Stimulated activated naive CD8-positive, alpha-beta T cell treated with anti-CD3 and anti-CD28 coated beads, Interleukin-15, amount 100 ng/mL, for 72 hours (primary cell): ENCODE measurements at places on chromosomes 13 and 19.

GRCh38 chr19:39142630-39143029 is 17.0 kb downstream of the PAK4 start:
- DNase-seq = no peak

DNA sequence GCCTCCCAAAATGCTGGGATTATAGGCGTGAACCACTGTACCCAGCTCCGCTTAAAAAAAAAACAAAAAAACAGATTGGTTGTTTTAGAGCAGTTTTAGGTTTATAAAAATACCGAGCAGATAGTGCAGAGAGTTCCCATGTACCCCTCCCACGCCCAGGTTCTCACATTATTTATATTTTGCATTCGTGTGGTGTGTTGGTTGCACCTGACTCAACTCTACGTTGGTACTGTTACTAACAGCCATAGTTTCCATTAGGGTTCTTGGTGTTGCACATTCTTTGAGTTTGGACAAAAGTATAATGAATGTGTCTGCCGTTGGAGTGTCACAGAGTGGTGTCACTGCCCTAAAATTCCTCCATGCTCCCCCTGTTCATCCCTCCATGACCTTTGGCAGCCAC is 29.1 kb downstream of the MYO9B start:
- DNase-seq = no peak

DNA sequence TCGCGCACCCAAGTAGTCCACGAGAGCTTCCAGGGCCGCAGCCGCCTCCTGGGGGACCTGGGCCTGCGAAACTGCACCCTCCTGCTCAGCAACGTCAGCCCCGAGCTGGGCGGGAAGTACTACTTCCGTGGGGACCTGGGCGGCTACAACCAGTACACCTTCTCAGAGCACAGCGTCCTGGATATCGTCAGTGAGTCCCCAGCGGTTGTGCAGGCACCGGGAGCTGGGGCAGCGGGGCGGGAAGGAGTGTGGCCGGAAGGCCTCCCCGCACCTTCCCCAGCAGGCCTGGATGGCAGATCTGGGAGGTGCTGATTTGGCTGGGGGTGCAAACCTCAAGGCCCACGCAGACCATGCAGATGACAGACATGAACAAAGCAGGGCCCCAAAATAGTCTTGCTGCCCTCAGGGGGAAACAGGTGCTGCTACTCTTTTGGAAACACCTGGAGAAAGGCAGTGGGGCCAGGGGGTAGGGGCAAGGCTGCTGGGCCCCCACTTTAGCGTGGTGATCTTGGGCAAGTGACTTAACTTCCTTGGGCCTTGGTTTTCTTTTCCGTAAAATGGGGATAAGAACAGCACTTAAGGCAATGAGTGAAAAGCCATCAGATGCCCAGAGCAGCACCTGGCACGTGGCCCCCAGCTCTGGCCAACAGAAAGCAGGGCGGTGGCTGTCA is 4.0 kb downstream of the MAG start:
- peak; percentile 37 for DNase-seq

- DNase-seq = no peak
These were observed 24.7 kb downstream of the RASA3 start for GRCh38 chr13:114107686-114108081.

GRCh38 chr19:9757544-9758501 is 10.7 kb downstream of the ZNF846 start:
- DNase-seq = no peak

GRCh38 chr19:4911314-4911713 is 2.0 kb downstream of the UHRF1 start:
- no peak for DNase-seq

DNA sequence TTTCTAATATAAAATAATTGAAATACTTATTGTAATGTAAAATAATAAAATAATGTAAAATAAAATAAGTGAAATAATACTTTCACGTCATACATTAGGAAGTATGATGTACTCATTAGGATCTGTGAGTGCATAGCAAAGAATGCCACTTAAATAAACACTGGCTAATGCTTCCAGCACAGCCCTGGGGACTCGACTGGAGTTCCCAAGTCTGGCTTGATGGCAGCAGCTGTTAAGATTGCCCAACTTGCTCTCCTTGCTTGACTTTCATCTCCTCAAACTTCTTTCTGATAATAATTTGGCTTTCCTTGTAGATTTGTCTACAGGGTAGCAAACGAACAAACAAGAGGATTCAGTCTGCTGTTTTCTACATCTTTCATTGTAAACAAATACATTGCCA is 191.9 kb downstream of the COG6 start:
- DNase-seq = no peak

DNA sequence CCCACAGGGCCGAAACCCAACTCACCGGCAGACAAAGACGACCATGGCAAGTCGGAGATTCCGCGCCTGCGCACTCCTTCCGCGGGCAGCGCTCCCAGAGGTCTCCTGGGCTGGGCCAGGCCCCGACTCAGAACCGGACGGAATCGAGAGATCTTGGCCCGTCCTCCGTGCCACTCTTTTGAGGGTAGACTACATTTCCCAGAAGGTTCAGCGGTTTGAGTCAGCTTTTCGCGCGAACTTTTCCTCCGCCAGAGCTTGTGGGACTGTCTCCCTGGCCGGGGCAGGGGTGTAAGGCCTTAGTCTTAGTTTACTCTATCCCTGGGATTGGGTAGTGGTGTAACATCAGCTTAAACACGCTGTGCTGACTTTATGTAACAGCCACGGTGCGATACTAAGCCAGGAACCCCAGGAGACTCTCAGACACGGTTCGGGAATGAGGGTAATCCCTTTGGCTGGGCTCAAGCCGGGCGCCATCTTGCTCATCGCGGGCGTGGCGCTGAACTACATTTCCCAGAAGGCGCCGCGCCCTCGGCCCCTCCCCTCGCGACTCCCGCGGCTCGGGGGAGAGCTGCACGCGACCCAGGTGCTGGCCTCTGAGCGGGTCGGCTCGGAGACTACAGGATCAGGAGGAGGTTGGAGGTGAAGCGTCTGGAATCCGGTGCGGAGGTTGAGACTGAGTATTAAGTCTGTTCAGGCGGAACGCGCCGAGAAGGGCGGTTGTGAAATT is at the start of gene ZNF260:
ZNF260 (minus strand) TSS at position 78 of the 727 bp plus-strand sequence. CDS start 13,033 bp downstream, outside the sequence.
- DNase-seq = peak; percentile 95

- DNase-seq = no peak
These were observed 3.8 kb downstream of the HSPBP1 start for GRCh38 chr19:55275851-55276719.

DNA sequence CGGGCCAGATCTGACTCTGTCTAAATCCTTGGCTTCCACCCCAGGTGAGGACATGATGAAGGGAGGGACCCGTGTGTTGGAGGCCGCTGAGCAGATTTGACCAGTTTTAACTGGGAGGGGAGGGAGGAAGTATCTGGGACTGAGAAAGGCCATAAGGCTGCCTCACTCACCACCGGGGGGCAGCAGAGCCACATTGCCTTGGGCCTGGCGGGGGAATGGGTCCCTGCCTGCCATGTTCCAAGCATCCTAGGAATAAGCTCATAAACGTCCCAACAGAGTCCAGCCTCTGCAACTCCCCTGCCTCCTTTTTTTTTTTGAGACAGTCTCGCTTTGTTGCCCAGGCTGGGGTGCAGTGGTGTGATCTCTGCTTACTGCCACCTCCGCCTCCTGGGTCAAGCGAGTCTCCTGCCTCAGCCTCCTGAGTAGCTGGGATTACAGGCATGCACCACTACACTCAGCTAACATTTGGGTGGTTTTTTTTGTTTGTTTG is 15.5 kb downstream of the MAST3 start:
- peak; percentile 72 for DNase-seq
